Osteocyte (in vitro differentiated cells): ENCODE measurements at places on chromosomes 7 and 10. TPM values are rescaled to one million over a fixed set of nuclear protein-coding genes. Genes with fewer than 3 reads are reported as not detected.

VWA2 gene
- not detected in 2 replicates for total RNA-seq

NEUROD6 gene
- not detected in 2 replicates for total RNA-seq

GRCh38 chr10:77391605-77392235, 245.9 kb downstream of the KCNMA1 start:
- peak; percentile 94 for DNase-seq

GRCh38 chr7:137890449-137890921, 43.7 kb upstream of the DGKI start:
- no peak for DNase-seq

- DNase-seq: no peak
These were observed 58.2 kb downstream of the LANCL2 start for GRCh38 chr7:55423277-55423711.

DNA sequence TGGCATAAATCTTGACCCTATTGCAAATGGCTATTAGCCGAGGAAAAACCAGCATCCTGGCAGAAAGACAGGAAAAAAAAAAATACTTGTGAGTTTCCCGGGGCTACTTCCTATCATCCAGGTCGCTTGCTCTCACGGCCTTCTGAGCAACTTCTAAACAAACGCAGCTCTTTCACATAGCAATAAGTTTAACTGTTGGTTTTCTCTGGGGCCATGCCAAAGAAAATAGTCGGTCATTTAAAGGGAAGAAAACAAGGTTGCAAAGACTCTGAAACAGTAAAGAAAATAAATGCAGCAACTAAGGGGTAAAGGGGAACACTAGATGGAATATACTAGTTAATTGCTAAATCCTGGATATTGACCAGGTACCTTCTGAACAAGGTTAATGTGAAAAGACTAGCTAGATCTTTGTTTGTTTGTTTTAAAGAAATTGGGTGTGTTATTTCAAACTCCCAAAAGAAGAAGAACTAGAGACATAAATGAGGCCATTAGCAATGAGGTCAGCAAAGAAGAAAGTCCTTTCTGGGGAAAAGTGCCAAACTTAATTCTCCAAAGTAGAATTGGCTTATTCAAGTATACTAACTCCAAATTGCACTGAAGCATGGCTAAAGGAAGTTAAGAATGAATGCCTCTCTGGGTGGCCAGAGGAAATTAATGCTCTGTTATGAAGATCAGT, 54.2 kb downstream of the SLC39A12 start:
- no peak for DNase-seq

GRCh38 chr10:61629576-61629975, 33.2 kb upstream of the CABCOCO1 start:
- DNase-seq: no peak

DNA sequence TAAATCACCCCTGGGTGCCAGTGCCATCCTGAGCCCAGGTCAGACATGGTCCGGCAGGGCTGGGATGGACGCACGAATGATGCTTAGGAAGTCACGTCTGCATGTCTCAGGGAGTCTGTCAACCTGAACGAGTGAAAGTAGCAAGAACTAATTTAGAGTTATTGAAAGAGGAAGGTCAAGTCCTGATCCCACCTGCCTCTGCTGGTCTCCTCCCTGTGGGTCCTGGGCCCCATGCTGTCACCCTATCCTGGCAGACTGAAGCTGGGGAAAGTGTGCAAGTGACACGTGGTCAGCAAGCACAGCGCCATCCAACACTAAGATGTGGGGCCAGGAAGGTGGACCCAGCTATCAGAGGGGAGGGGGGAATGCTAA, 26.1 kb upstream of the GRID1 start:
- DNase-seq: no peak

DNA sequence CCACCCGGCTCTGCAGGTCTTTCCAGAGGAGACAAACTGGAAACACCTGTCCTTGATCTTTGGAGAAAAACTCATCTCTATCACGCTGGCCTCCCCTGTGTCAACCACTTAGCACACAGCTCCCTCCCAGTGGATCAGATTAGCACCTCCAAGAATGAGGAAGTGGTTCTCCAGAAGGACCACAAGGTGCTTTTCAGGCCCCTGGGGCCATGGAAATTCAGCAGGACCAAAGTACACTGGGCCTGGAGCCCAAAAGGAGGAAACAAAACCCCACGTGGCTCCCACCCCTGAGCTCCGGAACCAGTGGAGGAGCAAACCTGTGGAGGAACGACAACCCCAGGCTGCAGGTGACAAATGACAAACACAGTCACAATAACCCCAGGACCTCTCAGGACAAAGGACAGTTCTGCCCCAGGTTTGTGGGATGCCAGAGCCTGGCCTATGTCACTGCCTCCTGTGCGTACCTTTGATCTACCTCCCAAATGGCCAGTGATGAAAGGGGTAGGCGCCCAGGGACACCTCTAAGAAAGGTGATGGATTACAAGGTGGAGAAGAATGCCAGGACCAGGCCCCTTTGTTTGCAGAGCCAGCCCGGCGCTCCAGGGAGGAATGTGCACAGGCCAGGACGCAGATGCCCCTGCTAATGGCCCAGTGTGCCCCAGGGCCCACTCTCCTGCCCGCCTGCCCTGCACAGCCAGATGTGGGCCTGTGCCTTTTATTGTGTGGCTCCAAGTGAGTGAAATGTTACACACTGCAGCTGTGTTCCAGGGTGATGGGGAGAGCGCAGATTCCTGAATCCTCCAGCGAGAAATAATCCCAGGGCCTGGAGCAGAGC, 5.7 kb downstream of the TNS3 start:
- DNase-seq: no peak

GRCh38 chr10:88926566-88927415, 25.8 kb downstream of the ACTA2 start:
- DNase-seq: no peak

- DNase-seq: no peak
These were observed 72.3 kb downstream of the HIBADH start for GRCh38 chr7:27590416-27590815.
